ENCODE measurements at places on chromosomes 6 and 20.

DNA sequence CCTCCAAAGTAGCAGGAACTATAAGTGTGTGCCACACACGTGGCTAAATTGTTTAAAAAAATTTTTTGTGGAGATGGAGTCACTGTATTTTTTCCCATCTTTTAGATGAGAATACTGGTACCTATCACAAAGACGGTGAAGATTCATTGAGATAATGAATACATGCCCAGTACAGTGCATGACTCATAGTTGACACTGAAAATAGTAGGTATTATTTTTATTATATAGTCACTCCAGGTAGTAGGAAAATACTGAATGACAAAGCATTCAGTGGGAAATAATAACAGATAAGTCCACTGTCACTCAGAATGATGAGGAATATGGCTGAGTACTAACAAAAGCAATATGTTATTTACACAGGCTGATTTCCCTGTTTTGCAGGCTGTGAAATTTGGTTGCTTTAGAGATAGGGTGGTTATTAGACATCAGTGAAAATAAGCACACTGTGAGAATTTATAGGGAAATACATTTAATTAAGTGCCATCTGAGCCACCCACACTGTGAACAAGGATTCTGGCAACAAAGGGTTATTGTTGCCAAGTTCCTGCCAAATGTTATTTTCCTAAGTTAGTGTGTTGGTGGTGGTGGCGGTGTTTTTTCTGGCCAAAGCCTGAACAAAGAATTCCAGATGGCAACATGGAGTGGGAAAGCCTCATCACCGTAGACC is 129.8 kb upstream of the FOXQ1 start:
- DNase-seq = no peak

DNA sequence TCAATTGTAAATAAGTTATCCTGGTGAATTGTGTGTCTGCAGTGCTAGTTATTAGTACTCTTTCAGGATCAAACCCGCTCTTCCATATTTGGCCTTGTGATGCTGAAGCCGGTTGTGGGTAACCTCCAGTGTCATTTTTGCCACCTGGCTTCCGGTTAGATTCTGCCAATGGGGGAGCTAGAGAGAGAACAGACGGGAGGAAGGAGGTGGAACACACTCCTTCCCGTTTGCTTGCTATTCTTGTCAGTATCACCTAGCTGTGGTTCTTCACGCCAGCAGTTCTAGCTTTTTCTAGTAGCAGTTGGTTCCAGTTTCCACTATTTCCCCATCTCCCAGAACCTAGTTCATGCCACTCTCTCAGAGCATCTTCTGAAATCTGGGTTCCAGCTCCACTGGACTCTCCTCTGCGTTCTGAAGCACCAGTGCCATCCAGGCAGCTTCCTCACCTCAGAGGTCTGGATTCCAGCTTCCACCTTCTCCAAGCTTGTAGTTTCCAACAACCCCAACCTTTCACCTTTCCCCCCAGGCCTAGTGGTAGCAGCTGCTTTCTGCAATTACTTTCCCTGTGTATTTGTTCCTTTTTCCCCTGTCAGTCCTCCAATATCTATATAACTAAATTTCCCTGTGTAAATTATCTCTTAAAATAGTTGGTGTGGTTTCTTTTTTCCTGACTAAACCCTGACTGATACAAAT is 46.9 kb upstream of the LOC128125822 start:
- no peak for DNase-seq

- no peak for DNase-seq
These were observed 64.3 kb upstream of the CD93 start for GRCh38 chr20:23150304-23151007.

DNA sequence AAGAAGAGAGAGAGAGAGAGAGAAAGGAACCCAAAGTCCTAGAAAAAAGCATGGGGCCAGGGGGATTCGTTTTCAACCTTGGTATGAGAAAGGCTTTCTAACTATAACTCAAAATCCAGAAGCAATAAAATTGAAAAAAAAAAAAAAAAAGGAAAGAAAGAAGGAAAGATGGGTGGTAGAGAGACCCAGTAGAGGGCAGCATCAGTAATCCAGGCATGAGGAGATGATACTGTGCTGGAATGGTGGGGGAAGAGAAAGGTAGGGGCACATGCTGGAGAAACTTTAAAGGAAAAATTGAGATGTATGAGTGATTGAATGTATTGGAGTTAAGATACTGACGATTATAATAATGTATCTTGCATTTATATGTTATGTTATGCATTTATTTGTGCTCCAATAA is 1040.7 kb upstream of the FLRT3 start:
- DNase-seq = no peak

DNA sequence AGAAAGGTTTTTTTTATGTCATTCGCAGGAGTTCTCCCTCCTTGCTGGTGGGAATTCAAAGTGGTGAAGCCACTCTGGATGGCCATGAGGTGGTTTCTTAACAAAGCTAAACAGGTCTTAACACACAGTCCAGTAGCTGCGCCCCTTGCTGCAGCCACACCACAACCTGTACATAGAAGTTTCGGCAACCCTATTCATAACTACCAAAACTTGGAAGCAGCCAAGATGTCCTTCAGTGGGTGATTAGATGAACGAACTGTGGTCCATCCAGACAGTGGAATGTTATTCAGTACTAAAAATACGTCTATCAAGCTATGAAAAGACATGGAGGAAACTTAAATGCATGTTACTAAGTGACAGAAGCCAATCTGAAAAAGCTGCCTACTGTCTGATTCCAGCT is 78.9 kb downstream of the FAM120B start:
- DNase-seq = no peak

DNA sequence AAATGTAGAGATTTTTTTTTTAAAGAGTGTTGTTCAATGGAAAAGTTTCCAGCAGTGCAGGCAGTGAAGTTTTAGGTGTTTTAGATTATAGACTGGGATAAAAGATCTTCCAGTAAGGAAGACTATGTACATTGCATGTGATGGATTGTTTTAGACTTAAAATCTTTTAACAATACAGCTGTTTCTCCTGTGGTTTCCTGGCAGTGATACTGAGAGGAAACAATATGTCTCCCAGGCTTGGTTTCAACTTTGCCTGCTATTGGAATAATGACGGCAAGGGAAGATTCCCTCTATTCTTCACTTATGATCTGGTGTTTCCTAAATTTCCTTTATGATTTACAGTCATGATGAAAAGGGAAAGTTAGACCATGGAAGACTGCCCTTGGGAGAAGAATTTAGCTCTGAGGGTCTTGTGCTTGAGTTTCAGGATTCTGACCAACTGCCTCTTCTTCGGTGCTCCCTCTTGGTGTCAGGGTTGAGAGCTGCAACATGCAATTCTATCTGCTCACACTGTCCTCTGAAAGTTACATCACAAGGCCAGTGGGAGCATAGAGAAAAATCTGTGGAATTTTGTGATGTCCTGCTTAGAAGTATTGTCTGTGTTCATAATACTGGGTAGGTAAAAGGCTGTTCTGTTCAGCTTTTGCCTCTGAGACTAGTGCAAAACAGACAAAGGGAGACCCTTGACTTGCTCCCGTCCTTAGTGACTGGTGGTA is 262.8 kb upstream of the MAN1A1 start:
- no peak for DNase-seq

- peak; percentile 41 for DNase-seq
These were observed 208.8 kb upstream of the SUPT3H start for GRCh38 chr6:45586216-45587171.

DNA sequence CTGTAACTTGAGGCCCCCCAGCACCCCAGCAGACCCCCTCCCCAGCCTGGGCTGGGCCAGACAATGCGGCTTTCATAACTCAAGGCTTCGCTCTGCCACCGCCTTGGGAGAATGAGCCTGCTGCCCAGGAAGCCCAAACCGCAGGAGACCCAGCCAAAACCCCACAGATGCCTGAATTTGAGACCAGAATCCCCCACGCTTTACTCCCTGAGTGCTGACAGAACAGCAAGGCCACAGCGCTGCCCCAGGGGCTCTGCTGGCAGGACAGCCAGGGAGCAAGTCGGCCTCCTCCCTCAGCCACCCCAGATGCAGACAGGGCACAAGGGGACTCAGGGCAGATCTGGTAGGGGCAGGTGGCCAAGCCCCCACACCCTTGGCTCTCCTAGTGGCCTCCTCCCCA is 2.2 kb downstream of the MDFI start:
- no peak for DNase-seq

DNA sequence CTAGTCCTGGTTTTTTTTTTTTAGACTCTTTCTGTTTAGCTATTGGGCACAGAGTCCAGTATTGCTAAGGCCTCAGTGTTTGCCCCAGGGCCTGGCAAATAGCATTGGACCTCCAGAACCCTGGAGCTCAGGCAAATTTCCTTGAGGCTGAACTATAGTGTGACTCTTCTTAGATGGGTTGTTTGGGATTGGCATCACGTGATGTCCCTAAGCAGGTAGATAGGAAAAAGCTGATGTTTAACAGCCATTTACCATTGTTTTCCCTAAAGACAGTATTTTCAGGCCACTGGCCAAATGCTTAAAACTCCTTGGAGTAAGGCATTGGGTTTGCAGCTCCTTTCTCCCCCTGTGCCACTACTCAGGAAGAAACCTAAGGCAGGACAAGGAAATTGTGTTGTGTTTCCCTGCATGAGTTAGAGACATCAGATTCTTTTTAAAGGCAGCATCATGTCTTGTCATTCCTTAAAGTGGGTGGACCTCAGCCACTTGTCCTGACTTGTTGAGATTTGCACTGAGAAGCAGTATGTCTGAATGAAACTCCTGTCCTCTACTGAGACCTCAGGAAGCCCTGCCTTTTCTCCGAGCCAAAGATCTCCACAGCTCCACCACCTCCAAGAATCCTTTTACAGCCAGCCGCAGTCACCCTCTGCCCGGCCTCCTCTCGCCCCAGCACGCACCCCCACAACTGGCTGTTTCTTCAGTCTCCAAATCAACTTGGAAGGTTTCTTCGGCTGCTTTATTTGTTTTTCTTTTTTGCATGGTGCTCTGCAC is 46.2 kb upstream of the RNF144B start:
- DNase-seq = no peak

DNA sequence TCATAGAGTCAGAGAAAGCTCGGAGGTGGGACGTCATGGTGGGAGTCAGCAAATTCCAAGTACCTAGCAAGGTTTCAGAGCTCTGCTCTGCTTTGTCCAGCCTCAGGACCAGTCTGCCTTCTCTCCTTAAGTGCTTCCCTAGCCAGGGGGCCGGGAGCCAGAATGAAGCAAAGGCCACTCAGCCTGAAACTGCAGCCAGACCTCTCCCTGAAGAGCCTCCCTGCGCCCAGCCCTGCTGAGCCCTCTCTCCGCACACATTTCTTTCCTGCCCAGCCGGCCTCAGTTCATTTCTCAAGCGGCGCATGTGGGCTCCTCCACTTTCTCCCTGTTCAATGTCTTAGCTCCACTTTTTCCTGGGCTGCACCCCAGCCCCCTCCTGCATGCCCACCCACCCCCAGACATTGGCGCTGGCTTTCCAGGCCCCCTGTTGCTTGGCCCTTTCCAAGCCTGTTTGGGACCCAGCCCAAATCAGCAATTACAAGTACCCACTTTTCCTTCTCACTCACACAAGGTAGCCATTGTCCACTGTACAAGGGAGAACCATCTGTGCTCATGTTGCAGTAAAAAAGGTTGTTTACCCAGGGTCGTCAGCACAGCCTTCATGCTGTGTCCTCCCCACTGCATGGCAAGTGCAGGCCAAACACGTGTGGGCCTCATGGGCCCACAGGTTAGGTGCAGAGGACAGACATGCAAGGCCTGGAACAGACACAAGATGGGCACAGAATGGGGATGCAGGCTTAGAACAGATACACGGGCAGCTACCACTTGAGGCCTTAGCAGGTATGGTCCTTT is 147.1 kb downstream of the MRPL14 start:
- DNase-seq = no peak

DNA sequence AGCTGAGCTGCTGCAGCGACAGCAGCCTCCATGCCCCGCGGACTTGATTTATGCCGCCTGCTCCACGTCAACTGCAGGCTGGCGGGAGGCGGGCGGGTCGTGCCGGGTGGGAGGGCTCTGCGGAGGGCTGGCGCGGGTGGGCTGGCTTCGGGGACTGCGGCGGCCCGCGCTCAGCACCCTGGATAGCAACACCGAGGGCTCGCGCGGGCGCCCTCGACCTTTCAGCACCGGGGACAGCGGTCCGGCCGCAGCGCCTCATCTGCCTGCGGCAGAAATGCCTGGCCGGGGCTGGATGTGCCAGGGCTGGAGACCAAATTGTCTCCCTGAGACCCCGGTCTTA is 792 bp downstream of the SNAP25 start:
- peak; percentile 19 for DNase-seq

- DNase-seq = no peak
These were observed 58.6 kb downstream of the TINAG start for GRCh38 chr6:54366667-54367327.

GRCh38 chr6:163748886-163749285 is 334.4 kb downstream of the QKI start:
- no peak for DNase-seq

- DNase-seq = no peak
These were observed 45.8 kb upstream of the PNRC1 start for GRCh38 chr6:89034586-89035251.

DNA sequence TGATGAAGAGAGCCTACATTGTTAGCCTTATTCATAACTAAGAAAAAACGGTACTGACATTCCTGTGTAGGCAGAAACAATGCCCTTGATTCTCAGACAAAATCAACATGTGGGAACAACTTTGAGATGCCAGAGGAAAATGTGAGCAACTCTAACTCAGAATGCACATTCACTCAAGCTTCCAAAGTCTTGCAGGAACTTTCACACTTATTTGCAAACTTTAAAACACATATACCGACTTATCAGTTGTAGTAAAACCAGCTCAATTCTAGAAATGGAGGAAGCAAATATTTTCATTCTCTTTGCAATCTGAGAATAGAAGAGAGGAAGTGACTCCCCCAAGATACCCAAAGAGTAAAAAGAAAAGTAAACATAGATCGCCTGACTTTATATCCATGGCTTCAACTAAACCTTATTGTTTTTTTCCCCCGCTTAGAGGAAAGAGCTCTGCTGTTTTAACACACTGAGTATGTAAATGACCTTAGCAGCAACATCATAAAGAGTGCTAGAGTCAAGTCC is 117.6 kb downstream of the EPB41L2 start:
- DNase-seq = no peak

DNA sequence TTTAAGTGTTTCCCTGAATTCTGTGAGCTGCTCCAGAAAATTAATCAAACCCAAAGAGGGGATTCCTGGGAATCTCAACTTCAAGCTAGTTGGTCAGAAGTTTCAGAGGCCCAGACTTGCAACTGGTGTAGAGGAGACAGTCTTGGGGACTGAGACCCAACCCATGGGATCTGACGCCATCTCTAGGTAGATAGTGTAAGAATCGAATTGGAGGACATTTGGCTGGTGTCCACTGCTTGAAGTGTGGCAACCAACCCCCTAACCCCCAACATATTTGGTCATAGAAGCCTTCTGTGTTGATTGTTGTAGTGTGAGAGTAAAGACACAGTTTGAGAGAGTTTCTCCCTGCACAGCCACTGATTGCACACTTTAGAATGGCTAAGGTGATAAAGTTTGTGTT is 103.5 kb upstream of the CARMIL1 start:
- DNase-seq = no peak

GRCh38 chr6:128256095-128256494 is 264.3 kb downstream of the PTPRK start:
- no peak for DNase-seq

GRCh38 chr20:24999568-24999967 is 7.0 kb upstream of the APMAP start:
- DNase-seq = no peak
